Activated CD8-positive, alpha-beta memory T cell treated with anti-CD3 and anti-CD28 coated beads for 48 hours (primary cell): ENCODE measurements at places on chromosomes 3 and 15.

DNA sequence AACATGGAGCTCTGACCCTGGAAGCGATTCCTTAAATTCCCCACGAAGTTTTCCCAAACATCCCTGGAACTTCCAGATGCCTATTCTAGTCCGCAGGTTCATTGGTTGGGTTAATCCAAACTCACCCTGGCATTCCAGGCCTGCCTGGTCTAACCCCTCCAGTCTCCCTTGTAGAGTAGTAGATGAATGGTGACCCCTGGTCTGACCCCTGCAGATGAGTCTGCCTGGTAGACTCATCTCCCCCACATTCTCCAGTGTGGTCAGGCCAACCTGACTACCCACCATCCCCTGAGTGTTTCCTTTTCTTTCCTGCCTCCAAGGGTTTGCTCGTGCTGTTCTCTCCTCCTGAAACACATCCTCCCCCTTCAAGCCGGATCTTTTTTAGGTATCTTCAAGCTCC is 10.8 kb upstream of the HRH1 start:
- DNase-seq, result no peak

GRCh38 chr15:63930034-63930433 is 96.3 kb upstream of the HERC1 start:
- DNase-seq, result no peak

GRCh38 chr15:99956820-99957641 is 223.8 kb upstream of the LYSMD4 start:
- DNase-seq, result no peak

DNA sequence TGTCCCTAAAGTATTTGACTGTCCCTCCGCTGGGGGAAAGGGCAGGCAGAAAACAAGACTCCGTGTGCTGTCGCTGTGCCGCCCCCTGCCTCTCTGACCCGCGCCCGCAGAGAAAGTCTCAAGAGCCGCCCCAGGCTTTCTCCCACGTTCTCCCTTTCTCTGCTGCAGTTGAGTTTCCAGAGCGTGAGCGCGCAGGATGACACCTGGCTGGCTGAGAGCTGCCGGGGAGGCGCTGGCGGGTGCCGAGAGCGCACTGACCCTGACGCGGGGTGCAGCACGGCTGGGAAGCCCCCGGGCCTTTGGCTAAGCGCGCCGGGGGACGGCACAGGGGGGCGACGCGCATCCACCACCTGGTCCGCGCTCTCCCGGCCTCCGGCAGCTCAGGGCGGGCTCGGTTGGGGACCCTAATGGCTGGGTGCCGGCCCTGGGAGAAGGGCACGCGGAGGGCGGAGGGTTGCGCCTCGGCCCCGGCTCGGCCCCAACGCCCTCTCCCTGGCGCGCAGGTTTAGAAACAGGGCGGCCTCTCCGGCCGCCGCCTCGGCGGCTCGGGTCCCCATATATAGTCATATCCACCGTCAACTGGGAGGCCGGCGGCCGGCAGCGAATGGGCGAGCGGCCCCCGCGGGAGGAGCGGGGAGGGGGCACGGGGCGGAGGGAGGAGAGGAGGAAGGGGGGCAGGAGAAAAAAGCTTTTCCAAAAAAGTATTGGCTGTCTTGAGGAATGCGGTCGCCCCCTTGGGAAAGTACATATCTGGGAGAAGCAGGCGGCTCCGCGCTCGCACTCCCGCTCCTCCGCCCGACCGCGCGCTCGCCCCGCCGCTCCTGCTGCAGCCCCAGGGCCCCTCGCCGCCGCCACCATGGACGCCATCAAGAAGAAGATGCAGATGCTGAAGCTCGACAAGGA is at the start of gene TPM1:
Gene TPM1 (plus strand): TSS at position 774 of the 903 bp plus-strand sequence. CDS start 83 bp downstream, at position 857.
- no peak for DNase-seq

DNA sequence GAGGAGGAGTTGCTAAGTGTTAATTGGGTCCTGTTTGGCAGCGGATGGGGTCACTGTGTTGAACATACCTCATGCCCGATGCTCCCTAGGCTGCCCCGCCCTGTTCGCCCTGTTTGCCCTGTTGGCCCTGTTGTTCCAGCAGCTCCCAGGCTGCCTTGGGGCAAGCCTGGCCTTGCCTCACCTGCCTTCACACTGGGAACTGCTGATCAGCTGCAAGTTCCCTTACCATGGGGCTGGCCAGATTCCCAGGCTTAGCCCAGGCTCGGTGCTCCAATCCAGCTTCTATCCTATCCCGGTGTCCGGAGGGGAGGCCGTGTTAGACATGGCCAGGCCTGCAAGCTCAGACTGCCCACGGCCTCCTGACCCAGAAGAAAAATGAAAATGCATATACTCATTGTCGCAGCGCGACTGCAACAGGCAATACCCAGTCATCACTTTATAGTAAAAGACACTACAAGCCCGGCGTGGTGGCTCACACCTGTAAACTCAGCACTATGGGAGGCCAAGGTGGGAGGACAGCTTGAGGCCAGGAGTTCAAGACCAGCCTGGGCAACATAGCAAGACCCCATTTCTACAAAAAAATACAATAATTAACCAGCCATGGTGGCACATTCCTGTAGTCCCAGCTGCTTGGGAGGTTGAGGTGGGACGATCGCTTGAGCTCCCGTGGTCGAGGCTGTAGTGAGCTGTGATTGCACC is 42.9 kb upstream of the ZNF710 start:
- DNase-seq, result no peak

DNA sequence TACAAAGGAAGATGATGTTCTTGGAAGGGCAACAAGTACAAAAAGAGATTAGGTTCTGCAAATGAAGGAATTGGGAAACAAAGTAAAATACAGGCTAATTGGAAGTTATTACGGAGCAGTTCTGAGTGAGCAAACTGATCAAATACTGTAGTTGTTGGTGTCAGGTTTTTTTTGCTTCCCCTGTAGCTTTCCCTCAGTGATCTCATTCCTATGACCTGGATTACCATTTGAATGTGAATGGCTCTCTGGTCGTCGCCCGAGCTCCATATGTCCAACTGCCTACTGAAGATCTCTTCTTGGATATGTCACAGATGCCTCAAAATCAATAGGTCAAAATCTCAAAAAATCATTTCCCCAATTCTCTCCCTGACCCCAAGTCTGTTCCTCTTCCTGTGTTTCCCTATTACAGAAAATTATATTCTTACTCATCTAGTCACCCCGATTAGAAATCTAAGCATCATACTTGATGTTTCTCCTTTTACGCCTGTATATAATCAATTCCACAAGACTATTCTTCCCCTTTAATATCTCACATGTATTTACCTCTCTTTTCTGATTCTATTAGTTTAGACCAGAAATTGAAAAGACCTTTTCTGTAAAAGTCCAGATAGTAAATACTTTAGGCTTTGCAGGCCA is 29.0 kb downstream of the GOLM2 start:
- DNase-seq, result no peak
